ENCODE measurements at places on chromosomes 3 and 15.

DNA sequence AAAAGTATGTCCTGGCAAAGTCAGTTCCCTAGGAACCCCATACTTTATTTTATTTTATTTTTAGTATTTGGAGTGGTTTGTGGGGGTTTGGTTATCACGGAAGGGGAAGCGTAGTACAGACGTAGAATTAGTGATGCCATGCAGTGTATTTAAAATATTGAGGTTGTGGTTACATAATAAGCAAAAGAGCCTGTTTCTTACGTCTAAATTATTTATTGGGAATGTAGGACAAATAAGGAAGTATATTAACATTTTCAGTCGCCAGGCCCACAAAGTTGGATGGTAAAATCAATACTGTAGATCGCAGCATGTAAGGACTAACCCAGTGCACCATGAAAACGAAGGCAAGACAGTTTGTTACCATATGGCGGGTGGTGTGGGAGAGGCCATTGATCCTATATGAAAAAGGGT lies 558 bp downstream of the DTWD1 start:
- no peak for DNase-seq

DNA sequence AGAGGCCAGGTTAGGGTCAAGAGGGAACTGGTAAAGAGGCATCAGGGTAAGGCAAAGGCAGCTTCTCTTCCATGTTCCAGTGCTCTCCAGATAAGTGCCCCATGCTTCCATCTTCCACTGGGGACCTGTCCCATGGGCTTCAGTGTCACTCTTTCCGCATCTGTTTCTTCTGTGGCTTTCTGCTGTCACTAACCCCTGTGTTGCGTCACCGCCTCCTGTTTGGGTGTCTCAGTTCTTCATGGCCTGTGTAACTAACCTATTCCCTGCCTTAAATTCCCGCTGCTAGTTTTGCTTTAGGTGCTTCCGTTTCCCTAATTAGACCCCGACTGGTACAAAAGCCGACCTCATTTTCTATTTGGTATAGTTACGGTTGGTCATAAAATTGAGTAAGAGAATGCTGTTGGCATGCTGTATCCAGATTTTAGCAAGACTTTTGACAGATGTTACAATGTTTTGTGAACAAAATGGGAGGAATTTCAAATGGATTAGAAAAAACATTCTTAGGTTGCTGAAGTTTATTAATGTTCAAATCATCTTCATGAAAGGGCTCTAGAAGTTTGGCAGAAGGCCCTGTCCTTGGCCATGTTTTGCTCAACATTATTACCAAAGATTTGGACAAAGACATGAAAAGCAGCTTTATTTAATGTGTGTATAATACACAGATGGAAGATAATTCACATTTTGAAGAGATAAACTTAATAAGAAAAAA lies 245.3 kb downstream of the BBX start:
- no peak for DNase-seq

DNA sequence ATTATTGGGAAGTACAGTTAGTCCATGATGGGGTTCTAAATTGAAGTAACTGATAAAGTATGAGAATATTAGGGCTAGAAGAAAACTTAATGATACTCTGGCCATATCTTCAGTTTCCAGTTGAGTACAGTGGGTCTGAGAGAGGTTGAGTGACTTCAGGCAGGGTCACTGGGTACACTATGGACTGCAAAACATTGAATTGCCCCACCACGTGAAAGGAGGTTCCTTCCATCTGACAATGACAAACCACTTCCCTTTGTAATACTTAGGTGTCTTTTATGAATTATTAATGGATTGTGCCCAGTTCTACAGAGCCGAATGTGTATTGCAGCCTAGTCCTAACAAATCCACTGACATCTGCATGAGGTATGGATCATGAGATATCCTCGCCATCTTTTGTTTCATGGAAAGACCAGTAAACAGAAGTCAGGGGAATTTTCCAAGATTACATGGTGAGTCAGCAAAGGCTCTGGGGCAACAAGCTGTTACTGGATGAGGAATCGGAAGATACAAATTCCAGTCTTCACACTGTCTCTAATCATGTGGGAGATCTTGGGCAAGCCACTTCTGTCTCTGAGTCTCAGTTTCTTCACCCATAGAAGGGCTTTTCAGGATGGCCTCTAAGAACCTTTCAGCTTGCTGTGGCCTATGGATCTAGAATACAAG lies 66.5 kb upstream of the BCL6 start:
- no peak for DNase-seq

DNA sequence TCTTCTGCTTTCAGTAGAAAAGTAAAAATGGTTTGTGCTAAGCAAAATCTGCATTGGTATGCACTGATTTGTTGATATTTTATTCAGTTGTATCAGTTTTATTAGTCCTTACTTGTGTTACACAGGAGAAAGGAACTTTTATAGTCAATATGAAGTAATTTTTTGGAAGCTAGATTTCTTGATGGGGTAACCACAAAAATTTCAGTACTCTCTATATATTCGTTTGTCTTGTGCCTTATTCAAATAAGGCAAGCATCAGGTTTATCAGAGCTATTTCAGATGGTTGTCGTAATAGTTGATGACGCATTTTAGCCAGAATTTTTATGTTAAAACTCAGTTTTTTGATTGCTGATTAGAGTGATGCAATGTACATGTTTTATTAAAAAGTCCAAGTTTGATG lies 50.7 kb upstream of the NIPA1 start:
- DNase-seq: no peak

DNA sequence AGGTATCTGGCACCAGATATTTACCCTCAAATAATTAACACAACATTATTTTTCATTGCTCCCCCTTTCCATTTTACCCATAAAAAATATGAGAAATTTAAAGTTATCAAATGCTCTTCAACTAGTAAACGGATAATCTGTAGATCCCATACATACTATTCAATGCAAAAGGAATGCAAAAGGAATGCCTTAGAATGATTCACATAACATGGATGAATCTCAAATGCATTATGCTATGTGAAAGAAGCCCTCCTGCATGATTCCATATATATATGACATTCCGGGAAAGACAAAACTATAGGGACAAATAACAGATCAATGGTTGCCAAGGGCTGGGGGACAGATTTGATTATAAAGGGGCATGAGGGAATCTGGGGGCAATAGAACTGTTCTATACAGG lies 195.7 kb downstream of the STT3B start:
- no peak for DNase-seq

Measured in T-helper 1 cell (primary cell).